A549 treated with Mapracorat at 1 μM for 4 hours (cell line): ENCODE measurements at places on chromosomes 1 and 21. TPM values are rescaled to one million over a fixed set of nuclear protein-coding genes. Genes with fewer than 3 reads are reported as not detected.

NUDT4B gene
- total RNA-seq = 0.95 to 1.6 TPM (median 1.3 TPM) in 5 replicates

OR2L3 gene
- not detected in 5 replicates for total RNA-seq

BCL2L15 gene
- 0.13 to 0.60 TPM (median 0.38 TPM) in 5 replicates for total RNA-seq

ZNF670 gene
- 3.3 to 4.4 TPM (median 3.5 TPM) in 5 replicates for total RNA-seq

CFHR5 gene
- not detected in 5 replicates for total RNA-seq

HES3 gene
- total RNA-seq = not detected in 5 replicates

KIF17 gene
- 1.6 to 2.7 TPM (median 2.1 TPM) in 5 replicates for total RNA-seq
